ENCODE measurements at places on chromosomes 16 and 17.
A peak's percentile ranks its signal among the peaks of the same experiment; 100 is the strongest.

DNA sequence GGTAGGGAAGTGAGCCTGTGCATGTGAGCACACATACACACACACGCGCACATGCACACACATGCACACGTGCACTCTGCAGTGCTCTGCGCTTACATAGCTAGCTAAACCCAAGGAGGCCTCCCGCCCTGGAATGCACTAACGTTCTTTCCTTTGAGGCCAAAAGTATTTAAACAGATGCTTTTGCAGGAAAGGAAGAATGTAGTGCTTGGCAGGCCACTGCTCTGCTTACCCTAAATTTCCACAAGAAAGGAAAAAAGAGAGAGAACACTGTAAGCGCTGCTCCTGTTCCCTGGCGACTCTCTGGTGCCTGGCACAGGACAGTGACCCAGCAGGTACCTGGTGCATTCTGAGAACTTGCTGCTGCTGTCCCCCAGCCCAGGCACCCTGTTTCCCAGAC lies 31.3 kb upstream of the MRPS23 start:
- no peak for DNase-seq

GRCh38 chr17:27975146-27976011 lies 67.1 kb upstream of the NLK start:
- no peak for DNase-seq

DNA sequence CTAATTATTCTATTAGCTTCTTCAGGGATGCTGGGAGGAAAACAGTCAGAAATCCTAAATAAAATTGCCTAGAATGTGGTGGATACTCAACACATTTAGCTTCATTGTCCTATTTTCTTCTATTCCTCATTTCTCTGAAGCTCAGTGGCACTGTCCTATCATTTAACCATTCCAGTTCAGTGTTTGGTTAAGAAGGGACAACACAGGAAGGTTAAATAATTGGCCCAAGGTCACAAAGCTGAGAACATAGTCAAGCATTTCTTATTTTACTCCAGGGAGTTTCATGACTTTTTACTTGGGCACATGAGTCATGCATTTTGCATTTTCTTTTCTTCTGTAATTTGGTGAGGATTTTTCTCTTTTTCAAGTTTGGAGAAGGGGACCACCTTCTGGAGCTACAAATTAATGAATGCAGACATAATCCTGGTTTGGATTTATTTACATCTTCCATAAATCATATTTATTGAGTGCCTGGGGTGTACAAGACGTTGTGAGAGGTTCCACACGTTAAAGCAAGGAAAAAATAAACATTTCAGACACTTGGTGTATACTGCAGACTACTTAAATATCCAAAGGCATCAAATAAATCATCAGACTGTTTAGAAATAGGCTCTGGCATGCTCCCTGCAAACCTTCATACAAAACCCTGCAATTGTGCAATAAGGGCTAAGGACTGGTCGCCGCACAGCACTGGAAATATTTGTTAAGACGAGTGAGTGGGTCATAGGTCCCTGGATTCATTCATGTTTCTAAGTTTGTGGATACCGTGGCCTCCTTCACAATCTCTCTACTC lies 263.9 kb downstream of the MAF start:
- DNase-seq, result no peak

DNA sequence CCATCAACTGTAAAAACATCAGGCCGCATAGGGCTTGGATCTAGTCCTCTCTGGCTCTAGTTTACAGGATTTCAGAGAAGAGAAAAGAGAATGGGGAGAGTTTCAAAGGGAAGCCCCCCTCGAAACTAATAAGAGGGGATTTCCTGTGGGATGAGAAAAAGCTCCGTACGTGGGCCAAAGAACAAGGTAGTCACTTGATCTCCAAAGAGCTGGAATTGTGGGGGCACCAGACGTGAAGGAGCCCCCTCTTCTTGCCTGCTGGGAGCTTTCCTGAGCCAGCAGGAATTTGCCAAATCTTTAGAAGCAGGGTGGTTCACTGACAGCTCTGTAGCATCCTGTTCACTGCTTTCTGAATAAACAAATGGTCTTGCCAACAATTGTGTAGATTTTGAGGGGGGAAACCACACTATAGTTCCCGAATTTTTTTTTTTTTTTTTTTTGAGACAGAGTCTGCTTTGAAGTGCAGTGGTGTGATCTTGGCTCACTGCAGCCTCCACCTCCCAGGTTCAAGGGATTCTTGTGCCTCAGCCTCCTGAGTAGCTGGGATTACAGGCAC lies 7.0 kb upstream of the TMIGD1 start:
- DNase-seq, result no peak

GRCh38 chr17:75001915-75002843 lies 10.3 kb upstream of the MRPL58 start:
- DNase-seq, result no peak

- DNase-seq, result no peak
Observed at GRCh38 chr17:7944326-7944725, 12.3 kb downstream of the CNTROB start.

- no peak for DNase-seq
Observed at GRCh38 chr17:29124925-29125273, 55.3 kb downstream of the MYO18A start.

GRCh38 chr17:56593086-56593645 lies 333 bp upstream of the NOG start:
- peak; percentile 19 for DNase-seq

DNA sequence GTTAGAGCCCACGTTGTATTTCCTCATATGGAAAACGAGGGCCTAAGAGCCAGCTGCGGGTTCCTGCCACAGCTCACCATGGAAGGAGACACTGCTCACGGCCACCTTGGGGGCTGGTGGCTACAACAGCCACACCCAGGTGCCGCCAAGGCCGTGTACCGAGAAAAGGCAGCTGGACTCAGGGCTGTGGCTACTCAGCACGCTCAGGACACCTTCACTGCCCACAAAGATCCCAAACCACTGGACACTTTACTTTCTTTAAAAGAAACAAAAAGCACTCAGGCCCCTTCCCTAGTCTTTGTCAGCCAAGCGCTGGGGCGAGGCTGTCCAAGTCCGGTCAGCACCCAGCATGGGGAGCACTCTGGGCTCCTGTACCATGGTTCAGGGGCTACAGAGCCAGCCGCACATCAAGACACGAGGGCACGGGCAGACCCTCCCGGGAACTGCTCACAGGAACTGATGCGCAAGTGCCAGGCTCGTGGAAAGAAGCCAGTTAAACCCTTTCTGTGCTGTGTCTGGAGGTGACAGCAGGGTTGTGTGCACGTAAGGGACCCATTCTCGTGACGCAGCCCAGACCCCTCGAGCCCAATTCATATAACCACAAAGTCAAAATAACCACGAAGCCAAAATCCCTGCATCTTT lies 18.5 kb downstream of the SLC16A3 start:
- no peak for DNase-seq

- no peak for DNase-seq
Observed at GRCh38 chr17:2874189-2874686, 78.0 kb downstream of the RAP1GAP2 start.

DNA sequence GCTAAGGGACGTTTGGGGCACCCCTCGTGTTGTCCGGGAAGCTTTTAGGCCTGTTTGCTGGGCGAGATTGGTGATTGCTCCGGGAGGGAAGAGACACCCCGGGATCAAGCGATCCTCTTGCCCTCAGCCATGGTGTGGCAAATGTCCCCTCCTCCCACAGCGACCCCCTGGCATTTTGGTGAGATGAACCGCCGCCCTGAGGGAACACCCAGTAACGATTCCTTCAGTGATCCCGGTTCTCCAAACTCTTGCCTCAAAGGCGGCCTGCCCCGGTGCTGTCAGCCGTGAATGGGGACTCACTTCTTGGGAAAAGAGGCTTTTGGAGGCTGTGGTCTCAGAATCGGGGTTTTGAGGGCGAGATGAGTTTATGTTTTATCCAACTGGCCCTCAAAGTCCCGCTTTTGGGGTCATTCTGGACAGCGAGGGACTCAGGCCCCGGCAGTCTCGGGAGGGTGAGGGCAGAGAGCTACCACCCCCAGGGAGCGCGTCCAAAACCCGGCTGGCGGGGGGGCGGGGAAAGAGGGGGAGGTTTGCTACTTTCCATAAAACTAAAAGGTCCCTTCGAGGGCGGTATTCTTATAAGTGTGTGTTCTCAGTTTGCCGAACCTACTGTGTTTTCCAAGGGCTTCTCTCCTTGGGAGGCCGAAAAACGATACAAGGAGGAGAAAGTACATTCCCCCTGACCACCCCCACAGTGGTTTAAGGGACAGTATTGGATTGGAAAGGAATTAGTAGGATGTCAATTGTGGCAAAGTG lies 232.7 kb downstream of the MRTFB start:
- no peak for DNase-seq

- no peak for DNase-seq
Observed at GRCh38 chr17:79630126-79630525, 19.3 kb upstream of the RBFOX3 start.

Measured in NCI-H460 (cell line).